ENCODE measurements at places on chromosomes 4 and X.

DNA sequence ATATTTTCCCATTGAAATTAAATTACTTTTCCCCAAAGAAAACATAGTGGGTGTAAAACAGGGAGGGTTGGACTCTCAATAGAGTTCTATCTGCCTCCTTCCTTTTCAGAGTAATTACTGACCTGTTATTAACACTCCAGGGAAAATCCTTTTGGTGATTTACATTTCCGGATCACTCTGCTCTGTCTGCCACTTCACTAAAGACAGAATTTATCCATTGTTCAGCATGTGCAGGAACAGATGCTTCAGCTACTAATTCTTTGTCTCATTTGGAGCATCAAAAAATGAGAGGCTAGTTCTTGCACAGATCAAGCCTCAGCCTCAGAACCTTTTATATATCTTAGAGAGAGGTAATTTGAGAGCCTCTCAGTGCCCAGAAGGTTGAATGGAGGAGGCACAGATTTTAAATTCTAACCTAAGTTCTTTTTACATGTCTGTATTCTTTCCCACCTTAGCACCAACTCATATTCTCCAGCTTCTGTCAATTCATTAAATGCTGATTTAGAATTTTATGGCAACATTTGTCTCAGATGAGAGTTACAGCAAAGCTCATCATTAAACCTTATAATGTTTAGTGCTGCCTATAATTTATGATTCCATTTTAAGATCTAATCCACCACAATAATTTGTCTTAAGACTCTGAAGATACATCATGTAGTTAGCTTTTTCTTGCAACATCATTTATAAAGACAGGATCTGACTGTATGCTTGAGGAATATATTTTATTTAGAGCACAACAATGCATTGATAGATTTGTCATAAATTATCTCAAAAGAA lies 1494.4 kb downstream of the STIM2 start:
- DNase-seq, result no peak

- DNase-seq, result no peak
Measured at GRCh38 chrX:68942104-68942503, 113.3 kb downstream of the EFNB1 start.

GRCh38 chr4:44988011-44988410 lies 261.7 kb upstream of the GNPDA2 start:
- DNase-seq, result no peak

- no peak for DNase-seq
Measured at GRCh38 chr4:115272185-115272584, 158.8 kb upstream of the NDST4 start.

GRCh38 chrX:118164138-118164537 lies 47.5 kb upstream of the KLHL13 start:
- no peak for DNase-seq

DNA sequence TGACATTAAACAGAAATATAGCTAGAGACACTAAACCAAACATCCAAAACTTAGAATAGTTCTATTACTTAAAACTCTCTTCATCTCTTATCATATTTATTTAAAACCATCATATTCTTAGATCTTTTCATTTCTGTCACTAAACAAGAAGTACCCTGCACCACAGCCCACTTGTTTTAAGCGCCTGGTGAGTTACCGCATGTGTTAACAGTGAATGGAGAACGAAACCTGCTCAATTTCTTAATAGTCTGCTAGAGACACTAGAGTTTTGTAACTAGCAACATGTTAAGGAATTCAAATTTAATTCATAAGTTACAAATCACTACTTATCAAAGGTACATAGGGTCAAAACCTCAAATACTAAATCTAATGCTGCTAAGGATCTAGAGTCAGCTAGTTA lies 111.5 kb downstream of the FBXW7 start:
- DNase-seq, result no peak

- no peak for DNase-seq
Measured at GRCh38 chrX:1336331-1336943, at the start of gene IL3RA. IL3RA (plus strand) TSS chrX:1336785; CDS start chrX:1341766, 4,981 bp downstream.

- DNase-seq, result no peak
Measured at GRCh38 chr4:36174570-36174969, 69.7 kb downstream of the ARAP2 start.

DNA sequence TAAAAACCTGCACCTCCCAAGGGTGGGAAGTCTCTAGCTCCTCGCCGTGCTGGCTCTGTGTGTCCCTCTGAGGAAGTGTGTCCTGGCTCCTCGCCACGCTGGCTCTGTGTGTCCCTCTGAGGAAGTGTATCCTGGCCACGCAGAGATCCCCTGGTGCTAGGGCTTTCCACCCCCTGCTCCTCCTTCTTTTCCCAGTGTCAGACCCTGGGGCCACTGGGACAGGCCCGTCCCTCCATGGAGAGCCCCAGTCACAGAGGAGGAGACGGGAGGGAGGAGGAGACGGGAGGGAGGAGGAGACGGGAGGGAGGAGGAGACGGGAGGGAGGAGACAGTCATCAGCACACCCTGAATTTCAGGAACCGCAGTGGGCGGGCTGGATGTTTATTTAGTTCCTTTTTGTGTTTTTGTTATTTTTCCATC lies 53.8 kb upstream of the HGFAC start:
- peak; percentile 54 for DNase-seq

GRCh38 chrX:20414762-20415445 lies 148.2 kb upstream of the RPS6KA3 start:
- no peak for DNase-seq

DNA sequence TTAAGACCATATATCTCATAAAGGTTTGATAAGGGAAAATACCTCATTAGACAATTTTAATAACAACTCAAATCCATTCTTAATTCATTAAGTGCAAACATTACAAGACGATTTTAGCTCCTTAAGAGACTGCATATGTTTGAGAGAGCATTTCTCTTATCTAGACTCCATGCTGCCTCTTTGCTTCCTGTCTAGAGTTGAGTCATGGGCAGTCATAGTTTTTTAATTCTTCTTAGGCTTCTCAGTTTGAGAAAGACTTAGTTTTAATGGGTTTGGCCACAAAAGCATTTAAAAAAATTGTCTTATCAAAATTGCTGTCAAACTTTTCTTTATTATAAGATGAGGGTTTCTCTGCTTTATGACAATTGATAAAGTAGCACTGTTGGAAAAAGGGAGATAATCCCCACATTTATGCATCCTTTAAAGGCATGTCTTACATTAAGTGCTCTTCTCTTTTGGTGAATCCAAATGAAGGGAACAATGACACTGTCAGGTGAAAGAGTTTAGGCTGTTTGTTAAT lies 713.4 kb downstream of the PCDH18 start:
- DNase-seq, result no peak

- DNase-seq, result no peak
Measured at GRCh38 chrX:2965965-2966364, 36.8 kb upstream of the ARSD start.

- DNase-seq, result no peak
Measured at GRCh38 chrX:123869488-123869887, 9.6 kb downstream of the XIAP start.

DNA sequence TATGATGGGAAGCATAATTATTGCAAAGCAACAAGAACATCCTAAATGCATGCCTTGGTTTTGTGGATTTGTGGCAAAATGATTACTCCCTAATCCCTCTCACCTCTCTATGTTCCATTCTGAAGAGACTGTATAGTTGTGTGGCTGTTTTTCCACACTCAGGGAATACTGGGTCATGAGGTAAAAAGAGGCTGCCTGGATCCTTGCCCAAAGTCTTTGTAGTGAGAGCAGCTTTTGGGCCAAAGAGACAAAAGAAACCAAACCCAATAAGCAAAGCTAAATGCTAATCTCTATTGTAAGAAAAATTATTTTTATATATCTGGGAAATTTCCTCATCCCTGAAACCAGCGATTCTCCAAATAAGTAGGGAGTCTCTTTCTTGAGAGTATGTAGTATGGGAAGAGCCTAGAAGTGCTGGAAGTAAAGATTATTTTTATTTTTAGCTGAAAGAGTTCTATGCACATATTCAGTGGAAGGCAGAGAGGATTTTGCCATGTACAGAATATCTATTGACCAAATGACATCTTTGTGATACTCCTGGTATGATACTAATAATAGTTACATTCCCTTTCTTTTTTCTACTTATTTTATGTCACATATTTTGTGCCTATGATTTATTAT lies 24.9 kb upstream of the SULT1B1 start:
- no peak for DNase-seq

GRCh38 chr4:111066887-111067286 lies 444.0 kb upstream of the PITX2 start:
- no peak for DNase-seq

Measured in CD4-positive, alpha-beta T cell (primary cell).